ENCODE measurements at places on chromosomes 4 and X.

- DNase-seq, result no peak
Measured at GRCh38 chrX:153638436-153639176, 8.4 kb upstream of the DUSP9 start.

DNA sequence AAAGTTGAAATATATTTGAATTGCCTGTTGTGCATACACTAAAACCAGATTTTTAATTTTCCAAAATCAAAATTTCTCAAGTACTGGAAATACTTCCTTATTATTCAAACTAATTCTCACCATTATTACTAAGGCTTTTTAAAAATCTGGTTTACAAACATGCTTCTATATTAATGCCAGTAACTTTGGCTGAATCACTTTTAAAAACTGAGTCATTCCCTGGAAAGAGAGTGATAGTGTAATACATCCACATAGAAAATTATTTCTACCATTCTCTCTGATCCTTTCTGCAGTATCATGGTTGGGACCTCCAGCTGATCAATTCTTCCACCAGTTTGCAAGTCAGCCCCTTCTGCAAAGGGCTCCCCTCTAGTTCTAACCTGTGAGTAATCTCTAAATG is 165.3 kb upstream of the FAM241A start:
- no peak for DNase-seq

- DNase-seq, result no peak
Measured at GRCh38 chr4:78885598-78885997, 53.6 kb downstream of the PAQR3 start.

GRCh38 chrX:1159548-1159947 is 52.9 kb downstream of the CRLF2 start:
- no peak for DNase-seq

- no peak for DNase-seq
Measured at GRCh38 chr4:89576246-89576645, 260.7 kb downstream of the SNCA start.

DNA sequence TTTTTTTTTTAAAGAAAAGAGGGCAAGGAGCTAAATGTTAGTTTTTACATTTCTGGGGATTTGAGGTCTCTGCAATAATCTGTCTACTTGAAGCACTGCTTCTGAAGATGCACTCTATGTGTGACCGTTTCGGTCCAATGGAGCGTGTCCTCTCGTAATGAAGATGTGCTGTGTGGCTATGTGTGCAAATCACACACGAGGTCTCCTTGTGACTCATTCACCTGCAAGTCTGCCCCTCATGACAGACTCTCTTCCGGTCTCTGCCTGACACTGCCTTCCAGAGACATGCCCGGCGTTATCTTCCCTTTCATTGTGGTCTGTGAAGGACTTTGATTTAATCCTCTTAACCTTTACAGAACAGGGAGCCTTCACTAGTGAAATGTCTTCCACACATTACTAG is 84.3 kb downstream of the TRAM1L1 start:
- no peak for DNase-seq

Measured in endothelial cell of umbilical vein (primary cell).